ENCODE measurements at places on chromosomes 5 and 9.

DNA sequence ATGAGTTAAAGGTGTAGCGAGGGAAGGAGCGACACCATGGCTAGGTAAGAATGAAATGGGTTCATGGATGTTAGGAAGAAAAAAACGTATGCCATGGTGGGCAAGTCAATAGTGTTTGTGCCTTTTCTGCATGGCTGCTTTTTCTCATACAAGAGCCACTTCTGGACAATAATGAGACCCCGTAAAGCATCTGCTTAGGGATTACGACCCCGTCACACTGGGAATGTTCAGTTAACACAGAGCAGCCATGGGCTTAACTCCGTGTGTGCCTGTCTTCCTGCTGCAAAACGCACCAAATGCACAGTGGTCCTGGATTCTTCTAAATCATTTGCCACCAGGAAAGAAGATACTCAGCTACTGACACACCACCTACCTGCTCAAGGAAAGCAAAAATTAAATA is 81.8 kb downstream of the NFIB start:
- no peak for DNase-seq

DNA sequence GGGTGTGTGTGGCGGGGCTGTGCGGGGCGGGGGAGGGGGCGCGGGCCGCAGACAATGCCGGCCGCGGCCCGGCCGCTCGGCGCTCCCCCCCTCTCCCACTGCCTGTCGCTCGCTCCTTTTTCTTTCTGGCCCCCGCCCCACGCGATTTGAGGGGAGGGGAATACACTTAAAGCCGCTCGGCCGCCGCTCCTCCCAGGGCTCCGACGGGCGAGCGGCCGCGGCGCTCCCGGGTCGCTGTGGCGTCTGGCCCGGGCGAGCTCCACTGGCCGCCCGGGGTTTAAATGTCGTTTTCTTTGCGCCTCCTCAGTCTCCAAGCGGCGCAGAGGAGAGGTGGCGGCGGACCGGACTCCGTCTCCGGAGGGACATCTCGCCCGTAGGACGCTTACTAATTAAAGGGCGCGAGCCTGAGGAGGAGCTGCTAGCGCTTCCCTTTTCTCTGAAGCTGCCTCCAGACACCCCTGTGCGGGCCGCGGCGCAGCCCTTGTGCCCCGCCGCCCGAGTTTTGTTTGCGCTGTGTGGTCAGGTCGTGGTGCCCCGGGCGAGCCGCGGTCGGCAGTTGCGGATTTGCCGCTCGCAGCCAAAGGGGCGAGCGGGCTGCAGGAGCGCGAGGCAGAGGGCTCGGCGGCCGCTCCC is 1.4 kb downstream of the ZSWIM6 start:
- no peak for DNase-seq

DNA sequence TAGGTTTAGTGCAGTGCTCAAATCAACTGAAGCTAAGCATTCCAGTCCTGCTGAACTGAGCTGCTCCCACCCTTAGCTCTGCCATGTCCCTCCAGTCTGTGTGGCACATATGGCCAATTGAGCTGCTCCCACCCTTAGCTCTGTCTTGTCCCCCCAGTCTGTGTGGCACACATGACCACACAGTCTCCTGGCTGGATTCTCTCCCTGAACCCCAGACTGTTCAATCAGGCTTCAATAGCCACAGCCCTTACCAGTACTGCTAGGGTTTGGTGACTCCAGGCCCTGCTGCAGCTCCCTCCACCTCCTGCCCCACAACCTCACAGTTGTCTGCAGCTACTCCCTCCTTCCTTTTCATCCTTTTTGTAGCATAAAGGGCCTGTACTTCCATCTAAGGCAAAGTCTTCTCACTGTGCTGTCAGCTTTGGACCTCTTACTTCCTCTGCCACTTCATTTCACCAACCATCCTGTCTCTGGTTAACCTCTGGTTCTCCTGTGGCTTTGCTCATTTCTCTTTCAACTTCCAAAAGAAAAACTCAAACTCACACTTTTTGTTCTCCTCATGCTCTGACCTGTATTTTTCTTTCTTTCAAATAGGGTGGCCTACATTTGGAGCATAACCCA is 50.8 kb downstream of the ADAMTS12 start:
- DNase-seq = no peak

DNA sequence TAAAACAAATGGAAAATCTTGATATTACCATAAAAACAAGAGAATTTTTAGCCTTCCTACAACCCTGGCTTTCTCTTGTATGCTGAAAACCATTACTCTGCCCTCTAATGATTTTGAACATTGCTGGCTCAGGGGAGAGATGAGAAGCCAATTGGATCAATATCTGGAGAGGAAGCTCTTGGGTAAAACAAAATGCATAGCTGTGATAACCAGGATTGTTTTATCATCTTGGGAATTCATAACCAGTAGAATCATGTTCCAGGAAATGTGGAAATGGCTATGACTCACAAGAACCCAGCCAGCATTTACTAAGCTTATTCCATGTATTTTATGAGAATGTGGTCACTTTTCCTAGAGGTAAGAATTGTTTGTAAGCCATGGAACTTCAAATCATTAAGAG is 51.1 kb upstream of the CTNND2 start:
- no peak for DNase-seq

DNA sequence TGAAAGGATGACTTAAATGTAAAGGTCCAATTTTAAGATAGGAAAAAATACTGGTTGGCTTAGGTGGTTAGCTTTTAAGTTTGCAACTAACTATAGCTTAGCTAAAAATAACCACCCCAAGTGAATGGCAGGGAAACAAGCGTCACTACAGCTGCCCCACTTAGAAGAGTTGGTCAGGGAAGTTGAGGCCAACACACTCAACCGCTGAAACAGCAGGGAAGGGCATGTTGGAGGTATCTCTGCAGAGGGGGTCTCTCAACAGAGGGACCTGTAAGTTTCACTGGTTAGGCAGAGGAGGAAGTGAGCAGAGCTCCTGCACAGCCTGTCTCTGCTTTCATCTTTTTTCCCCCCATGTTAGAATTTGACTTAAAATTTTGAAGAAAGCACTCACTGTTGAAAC is 75.3 kb downstream of the LHFPL2 start:
- no peak for DNase-seq

GRCh38 chr5:178551468-178551867 is 38.7 kb downstream of the COL23A1 start:
- DNase-seq = no peak

- DNase-seq = no peak
Measured at GRCh38 chr9:116403171-116403570, 249.6 kb downstream of the PAPPA start.

GRCh38 chr9:78030296-78030552 is 1.4 kb downstream of the GNAQ start:
- no peak for DNase-seq

DNA sequence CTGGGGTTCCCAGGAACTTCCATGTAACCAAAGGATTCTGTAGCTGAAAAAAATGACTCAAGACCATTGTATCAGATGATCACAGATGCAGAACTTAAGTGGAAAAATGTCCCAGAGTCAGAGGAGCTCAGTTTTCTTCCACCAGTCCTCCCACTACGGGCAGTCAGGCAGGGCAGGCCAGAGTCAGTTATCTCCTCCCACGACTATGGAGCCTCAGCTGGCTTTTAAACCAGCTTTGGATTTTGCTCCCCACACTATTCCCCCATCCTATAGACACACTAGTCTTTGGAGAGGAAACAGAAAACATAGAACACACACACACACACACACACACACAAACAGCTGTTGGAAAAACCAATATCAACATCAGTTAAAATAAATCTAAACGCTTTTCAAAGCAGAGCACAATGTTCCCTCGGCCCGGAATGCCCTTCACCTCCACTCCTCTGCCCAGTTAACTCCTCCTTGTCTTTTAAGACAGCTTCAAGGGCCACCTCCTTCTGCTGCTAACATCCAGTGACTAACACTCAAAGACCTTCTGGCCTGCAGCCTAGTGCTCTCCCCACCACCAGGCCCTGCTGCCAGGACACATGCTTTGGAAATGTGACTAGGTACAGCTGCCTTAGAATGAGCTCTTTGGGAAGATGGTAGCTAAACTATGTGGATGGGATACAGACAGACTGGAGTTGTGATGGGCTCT is 56.8 kb downstream of the NIPAL4 start:
- peak; percentile 84 for DNase-seq

DNA sequence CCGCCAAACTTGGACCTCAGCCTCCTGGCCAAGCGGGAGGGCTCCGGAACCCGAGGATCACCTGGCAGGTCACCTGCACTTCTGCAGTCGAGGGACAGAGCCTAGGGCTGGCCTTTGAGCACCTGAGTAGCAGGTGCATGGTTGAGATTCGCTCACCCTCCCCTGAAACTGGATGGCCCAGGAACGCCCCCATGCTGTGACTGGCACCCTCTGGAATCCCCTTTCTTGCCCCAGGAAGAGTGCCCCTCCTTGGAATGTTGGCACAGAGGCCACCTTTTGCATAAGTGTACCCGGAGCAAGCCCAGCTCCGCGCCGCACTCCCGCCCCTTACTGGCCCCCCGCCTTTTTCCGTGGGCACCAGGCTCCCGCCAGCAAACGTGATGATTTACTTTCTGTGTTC is 112.5 kb upstream of the IER5L start:
- peak; percentile 28 for DNase-seq

DNA sequence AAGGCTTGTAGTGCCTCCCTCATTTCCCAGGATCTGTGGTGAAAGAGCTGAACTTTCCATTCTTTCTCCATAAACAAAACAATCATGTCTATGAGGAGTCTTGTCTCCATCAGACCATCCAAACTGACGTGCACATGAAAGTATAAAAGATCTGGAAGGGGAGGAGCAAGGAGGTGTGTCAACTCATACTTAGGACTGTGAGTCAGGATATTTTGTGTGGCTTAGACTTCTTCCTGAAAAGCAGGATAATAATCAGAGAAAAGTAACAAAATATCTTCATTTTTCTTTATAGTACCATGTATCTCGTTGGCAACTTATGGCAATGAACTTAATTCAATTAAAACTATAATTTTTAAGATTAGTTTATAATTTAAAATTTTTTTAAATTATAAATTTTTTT is 96.0 kb upstream of the PRRC1 start:
- DNase-seq = no peak

- no peak for DNase-seq
Measured at GRCh38 chr5:98519571-98519970, 253.9 kb upstream of the RGMB start.

DNA sequence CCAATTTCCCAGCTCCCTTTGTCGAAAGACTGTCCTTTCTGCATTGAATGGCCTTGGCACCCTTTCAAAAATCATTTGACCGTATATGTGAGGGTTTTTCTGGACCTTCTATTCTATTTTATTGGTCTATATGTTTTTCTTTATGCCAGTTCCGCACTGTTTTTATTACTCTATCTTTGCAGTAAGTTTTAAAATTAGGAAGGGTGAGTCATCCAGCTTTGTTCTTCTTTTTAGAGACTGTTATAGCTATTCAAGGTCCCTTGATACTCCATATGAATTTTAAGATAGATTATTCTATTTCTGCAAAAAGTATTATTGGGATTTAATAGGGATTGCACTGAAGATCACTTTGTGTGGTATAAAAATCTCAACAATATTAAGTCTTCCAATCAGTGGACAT is 44.2 kb upstream of the STARD4 start:
- no peak for DNase-seq

DNA sequence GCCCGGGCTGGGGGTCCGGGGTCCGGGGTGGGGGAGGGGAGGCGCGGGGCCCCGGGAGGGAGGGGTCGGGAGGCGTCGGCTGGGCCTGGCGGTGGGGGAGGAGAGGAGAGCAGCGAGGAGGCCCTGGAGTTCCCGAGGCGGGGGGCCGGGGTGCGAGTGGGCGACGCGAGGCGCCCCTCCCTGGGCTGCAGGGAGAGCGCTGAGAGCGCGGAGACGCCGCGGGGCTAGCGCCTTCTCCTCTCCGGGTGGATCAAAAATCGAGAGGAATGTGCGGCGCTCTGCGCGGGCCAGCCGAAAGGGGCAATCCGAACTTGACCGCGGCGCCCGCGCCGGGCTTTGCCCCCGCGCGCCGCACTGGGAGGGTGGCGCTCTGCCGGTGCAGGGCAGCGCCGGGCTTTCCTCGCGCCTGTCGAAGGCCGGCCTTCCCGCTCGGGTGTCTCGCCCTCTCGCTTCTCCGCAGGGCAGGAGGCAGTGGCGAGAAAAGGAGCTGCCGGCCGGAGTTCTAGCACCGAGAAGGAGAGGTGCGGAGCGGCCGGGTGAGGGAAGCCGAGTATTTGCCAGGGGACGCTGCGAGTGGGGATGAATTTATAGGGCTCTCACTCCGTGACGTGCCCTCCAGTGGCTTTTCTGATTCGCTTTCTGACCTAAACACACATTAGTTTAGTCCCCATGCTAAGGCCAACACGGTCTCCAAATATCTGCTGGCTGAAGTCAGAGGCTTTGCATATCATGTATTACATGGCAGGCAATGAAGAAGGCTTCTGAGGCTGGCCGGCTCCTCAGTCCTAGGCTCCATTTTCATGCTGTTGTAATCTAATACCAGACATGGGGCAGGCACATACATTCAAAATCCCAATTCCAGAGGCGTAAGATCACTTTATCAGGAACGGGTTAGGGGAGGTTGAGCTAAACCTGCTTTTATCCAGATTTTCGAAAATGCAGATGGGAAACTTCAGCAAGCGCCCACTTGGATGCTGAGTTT is 503 bp upstream of the GDNF start:
- DNase-seq = no peak

DNA sequence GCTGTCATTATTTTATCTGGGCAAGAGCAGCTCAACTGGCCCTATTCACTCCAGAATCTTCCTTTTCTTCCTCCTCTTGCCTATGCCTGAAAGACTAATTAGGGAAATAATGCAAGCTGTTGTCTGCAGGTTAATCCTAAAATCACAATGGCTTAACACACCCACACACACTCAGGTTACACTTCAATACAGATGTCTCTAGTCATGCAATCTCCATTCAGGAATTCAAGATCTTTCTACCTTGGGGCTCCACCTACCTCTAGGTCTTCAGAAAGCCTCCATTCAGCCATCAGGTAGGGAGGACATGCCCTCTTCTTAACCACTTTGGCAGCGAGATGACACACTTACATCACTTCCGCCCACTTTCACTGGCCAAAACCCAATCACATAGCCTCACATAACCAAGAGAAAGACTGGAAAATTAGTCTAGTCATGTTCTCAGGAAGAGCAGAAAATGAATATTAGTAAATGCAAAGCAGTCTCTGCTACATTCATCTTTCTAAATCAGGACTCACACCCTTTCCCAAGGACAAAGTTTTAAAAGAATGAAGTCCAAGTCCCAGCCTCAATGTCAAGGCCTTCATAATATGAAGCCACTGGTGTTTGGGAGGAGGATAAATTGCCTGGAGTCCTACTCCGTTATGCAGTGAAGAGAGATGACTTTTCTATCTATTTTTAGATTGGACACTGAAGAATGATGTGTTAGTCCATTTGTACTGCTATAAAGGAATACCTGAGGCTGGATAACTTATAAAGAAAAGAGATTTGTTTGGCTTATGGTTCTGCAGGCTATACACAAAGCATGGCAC is 428.1 kb downstream of the EFNA5 start:
- DNase-seq = no peak

- DNase-seq = no peak
Measured at GRCh38 chr9:3479514-3480352, 46.1 kb downstream of the RFX3 start.

DNA sequence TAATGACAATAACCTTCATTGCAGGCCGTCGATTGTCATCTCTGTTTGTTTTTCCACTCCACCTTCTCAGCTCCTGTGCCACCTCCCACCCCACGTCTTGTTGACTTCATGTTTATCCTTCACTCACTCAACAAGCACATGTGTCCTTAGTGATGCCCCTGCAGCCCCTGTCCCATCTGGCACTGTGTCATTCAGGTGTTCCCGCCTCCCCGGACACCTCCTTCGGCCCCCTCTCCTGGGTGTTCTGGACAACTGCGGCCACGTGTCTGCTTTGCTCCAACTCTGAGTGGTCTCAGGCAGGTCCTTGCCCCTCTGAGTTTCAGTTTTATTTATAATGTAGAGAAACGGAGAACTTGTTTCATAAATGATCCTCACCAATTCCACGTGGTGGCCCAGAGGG is 91.0 kb upstream of the COL5A1 start:
- no peak for DNase-seq

- no peak for DNase-seq
Measured at GRCh38 chr9:104970271-104970987, 42.5 kb upstream of the ABCA1 start.

Measured in right atrium auricular region (tissue), 2 donors.